Peyer's patch (tissue), 4 donors: ENCODE measurements at places on chromosomes 2 and 18.

GRCh38 chr2:215260097-215260677, 51.7 kb upstream of the ATIC start:
- DNase-seq: no peak

DNA sequence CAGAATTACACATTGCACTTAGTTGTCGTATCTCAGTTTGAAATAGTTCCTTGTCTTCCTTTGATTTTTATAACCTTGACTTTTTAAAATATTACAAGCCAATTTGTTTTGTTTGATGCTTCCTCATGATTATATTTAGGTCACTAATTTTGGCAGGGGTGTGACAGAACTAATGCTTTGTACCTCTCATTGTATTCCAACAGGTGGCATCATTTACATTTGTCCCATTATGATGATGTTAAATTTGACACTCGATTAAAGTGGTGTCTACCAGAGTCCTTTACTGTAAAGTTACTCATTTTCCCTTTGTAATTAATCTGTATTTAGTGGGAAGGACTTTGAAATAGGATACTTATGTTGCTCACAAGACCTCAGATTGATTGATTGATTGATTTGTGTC, 21.5 kb upstream of the MFSD2B start:
- DNase-seq: no peak

DNA sequence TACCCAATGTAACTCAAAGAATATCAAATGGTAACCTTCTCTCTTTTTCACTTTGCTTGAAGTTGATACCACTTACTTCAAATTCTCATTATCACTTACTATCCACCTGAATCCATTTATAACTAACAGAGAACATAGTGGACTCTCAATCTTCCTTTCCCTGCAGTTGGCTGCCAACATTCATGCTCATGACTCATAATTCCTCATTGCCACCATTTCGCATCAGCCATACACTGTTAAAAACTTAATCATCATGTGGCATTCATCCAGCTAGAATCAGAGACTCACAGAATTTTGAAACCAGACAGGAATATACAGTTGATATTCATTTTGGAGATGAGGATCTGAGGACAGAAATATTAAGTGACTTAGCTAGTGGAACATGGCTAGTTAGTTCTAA, 56.8 kb downstream of the SLC4A10 start:
- no peak for DNase-seq

GRCh38 chr2:241052677-241053360, 49.3 kb downstream of the MTERF4 start:
- peak; percentile 12 for DNase-seq

DNA sequence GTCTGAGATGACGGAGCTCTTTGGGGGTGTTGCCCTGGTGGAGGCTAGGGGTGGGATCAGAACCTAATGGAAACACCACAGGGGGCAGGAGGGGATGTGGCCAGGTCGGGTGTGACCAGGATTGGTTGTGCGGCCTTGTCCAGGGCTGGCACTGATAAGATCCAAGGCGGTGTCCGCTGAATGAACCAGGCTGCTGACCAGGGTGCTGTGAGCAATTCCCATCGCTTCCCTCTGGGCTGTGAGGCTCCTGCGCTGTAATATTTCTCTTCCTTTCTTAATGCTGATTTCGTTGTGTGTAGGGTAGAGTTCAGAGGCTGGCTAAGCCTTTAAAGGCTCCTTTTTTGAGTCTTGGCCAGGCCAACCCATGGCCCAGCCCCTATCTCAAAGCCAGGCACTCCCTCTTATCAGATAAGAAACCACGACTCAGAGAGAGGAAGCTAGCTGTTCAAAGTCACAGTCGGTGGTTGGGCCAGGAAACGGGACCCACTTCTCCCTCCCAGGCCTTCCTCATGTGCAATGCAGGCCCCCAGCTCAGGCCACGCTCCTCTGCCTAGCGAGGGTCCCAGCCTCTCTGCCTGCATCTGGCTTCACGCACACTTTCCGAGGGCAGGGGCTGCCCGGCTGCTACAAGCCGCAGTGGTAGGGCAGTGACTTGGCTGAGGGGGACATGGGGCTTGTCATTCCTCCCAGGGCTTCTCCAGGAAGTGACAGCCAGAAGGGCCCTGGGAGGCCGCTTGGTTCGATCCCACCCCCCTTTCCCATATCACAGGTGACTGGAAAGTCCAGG, 26.0 kb upstream of the FOSL2 start:
- DNase-seq: peak; percentile 81

DNA sequence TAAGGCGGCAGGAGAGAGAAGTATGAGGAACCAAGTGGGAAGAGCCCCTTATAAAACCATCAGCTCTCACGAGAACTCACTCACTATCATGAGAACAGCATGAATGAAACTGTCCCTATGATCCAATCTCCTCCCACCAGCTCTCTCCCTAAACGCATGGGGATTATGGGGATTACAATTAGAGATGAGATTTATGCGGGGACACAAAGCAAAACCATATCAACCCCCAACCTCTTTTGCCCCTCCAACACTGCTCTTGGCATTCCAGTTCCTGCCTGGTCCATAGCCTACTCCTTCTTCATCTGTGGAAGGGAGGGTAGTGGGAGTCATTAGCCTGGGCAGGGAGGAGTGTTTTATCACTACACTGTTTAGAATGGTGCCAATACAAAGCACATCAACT, 1.4 kb upstream of the EHD3 start:
- no peak for DNase-seq

DNA sequence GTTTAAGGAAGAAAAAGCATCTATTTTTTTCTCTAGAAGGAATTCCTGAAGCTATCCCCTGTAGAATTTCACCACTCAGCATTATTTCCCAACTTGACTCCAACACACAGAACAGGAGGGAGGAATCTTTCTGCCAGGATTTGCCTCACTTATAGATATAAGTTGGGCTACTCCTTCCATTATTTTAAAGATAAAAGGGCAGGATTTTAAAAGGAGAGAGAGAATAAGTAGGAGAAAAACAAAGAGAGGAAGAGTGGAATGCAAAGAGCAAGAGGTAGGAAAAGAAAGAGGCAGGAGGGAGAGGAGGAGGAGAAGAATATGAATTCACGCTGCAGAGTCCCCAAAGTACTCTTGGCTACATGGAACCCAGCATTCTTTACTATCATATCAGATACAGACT, 182.5 kb downstream of the TCF4 start:
- no peak for DNase-seq

- DNase-seq: no peak
These were observed 104.9 kb downstream of the ASAP2 start for GRCh38 chr2:9311488-9311887.

DNA sequence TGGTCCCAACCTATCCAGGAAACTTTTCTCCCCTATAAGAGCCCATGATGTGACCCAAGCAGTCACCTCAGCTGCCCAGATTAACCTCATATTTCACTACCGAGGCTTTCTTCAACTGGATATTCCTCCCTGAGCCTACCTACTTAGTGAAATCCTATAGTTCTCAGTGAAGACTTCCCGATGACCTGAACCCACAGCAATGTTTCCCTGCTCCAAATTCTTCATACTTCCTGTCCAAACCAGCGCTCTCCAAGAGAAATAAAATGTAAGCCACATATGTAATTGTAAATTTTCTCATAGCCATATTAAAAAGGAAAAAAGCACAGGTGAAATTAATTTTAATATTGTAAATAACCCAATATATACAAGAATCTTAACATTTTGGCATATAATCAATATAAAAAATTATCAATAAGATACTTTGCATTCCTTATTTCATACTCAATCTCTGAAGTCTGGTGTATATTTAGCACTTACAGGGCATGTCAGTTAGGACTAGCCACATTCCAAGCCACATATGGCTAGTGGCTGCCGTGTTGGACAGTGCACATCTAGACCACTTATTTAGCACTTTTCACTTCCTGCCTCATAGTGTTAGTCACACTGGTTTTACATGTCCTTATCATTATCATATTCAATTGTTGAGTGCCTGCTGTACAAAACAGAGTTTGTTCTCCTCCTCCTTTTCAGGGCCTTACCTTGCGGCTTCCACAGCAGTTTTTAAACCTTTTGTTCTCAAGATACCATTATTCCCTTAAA, 1.9 kb upstream of the STAT4 start:
- DNase-seq: no peak

DNA sequence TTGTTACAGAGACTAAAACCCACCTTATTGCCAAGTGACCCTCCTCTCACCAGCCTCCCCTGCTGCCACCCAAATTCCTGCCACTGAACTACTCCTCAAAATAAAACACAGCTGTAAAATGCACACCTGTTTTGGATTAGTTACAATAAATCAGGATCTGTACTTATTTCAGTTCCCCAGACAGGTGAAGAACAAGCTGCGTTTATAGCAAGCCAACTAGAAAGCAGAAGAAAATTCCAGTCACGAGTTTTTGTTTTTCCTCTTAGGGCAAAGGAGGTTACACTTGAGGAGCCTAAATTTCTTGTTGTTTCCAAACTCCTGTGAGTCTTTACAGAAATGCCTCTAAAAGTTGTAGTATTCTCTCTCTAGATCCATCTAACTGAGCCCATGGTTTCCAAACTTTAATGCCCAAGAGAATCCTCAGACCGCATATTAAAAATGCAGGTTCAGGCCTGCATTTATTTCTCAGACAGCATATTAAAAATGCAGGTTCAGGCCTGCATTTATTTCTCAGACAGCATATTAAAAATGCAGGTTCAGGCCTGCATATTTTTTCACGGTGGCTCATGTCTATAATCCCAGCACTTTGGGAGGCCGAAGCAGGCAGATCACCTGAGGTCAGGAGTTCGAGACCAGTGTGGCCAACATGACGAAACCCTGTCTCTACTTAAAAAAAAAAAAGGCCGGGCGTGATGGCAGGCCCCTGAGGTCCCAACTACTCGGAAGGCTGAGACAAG, 62.2 kb downstream of the ALPK2 start:
- no peak for DNase-seq

- DNase-seq: no peak
These were observed 244.2 kb upstream of the ACVR2A start for GRCh38 chr2:147600646-147601045.

DNA sequence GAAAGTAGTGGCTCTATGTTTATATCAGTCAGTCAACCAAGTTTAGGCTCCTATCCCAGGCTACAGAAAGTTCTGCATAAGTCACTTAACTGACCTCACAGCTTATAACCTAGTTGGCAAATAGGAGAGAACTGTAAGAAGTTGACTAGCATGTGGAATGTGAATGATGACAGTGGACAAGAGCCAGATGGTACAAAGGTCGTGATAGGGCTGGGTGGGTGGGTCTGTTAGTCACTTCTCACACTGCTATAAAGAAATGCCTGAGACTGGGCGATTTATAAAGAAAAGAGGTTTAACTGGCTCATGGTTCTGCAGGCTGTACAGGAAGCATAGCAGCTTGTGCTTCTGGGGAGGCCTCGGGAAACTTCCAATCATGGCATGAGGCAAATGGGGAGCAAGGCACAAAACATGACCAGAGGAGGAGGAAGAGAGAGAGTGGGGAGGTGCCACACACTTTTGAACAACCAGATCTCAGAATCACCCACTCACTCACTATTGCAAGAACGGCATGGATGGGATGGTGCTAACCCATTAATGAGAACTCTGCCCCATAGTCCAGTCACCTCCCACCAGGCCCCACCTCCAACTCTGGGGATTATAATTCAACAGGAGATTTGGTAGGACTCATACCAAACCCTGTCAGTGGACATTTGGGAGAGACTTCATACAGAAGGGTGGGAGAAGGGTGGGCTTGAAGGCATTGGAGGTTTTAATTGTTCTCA, 68.8 kb downstream of the LTBP1 start:
- DNase-seq: peak; percentile 54
